Body of pancreas (tissue), 4 donors: ENCODE measurements at places on chromosomes 6 and 20. TPM values are rescaled to one million over a fixed set of nuclear protein-coding genes. Genes with fewer than 3 reads are reported as not detected.

The CHRNA4 gene
- total RNA-seq, result not detected

The HLA-DOB gene
- not detected for total RNA-seq

DNA sequence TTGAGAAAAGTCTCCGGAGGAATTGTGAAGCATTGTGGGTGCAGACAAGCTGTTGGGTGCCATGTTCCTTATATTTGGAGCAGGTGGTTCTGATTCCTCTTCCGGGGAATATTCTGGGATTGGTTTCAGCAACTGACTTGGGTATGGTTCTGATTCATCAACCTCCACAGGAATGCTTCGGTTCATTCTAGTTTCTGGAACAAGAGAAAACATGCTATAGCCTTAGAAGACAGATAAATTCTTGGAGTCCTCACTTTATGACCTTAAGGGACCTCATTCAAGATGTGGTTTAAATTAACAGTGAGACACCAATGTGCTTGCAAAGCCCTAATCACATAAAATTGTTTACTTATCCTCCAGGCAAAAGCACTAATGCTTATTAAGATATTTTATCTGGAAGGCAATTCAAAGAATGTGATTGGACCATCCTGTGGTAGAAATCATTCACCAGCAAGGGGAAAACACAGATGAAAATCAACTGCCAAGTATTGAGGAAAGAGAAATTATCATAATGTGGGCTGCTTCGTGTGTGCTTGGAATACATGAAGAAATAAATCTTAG lies 13.7 kb downstream of the TRAF3IP2 start:
- DNase-seq, result no peak

DNA sequence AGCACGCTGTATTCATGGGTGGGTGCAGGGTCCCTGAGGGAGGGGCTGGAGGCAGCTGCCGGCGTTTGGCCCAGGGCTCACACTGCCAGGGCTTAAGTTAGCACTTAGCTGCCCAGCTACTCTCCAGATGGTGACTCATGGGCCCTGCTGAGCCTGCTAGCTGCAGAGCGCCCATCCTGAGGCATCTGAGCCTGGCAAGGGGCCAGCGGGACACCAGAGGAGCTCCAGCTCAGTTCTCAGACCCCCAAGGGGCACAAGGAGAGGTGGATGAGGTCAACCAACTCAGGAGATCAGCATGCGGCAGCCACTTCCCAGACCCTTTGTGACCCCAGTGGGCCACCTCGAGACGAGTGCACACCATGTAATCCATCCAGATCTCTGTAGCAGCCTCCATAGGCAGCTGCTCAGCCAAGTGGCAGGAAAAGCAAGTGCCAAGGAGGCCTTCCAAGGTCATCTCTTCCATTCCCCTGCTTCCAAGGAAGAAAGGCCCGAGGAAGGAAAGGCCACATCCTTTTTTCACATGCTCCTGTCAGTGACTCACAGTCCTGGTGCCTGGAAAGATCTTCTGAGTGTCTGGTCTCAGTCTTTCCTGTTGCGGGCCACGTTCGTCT lies 35.3 kb downstream of the FOXP4 start:
- DNase-seq, result no peak

The WFDC12 gene
- total RNA-seq, result not detected

DNA sequence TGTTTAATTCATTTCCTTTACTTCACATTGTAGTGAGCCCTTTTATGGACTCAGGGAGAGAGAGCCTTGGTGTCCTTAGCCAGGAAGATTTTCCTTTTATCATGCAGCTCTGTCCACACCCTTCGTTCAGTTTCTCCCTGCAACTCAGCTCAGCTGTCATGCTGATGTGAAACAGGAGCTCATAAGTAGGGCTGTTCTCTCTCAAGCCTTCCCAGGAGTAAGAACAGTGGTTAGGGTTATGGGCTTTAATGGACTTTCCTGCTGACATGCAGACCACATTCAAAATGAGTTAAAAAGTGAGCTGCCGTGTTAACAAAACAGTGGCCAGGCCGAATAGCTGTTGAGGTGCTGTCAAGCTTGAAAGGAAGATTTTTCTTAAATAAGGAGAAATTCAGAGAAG lies 104.1 kb downstream of the BCKDHB start:
- DNase-seq, result no peak

The PET117 gene
- 13.2 TPM for total RNA-seq

- DNase-seq, result no peak
Observed at GRCh38 chr20:48076747-48077146, 291.5 kb upstream of the SULF2 start.

The HLA-DPA1 gene
- 81.7 TPM for total RNA-seq

- no peak for DNase-seq
Observed at GRCh38 chr6:88584581-88585275, 378.7 kb downstream of the RNGTT start.

DNA sequence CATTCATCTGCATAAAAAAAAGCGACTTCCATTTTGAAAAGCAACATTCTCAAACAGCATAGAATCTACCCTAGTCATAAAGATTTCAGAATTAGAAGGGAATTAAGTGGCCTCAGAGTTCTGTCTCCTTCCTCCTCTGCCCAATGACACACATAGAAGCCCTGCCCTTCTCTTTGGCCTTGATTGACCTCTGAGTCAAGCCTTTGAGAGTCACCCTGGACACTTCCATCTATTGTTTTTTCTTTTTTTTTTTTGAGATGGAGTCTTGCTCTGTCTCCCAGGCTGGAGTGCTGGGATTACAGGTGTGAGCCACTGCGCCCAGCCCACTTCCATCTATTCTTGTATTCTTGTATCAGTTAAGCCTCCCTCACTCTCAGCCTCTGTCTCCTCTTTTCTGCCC lies 44.8 kb upstream of the CTNNBL1 start:
- DNase-seq, result no peak

- peak; percentile 54 for DNase-seq
Observed at GRCh38 chr6:30748851-30749540, 4.6 kb upstream of the IER3 start.

The ANKRD66 gene
- total RNA-seq, result not detected

GRCh38 chr6:107333491-107333890 lies 125.9 kb downstream of the PDSS2 start:
- DNase-seq, result no peak

DNA sequence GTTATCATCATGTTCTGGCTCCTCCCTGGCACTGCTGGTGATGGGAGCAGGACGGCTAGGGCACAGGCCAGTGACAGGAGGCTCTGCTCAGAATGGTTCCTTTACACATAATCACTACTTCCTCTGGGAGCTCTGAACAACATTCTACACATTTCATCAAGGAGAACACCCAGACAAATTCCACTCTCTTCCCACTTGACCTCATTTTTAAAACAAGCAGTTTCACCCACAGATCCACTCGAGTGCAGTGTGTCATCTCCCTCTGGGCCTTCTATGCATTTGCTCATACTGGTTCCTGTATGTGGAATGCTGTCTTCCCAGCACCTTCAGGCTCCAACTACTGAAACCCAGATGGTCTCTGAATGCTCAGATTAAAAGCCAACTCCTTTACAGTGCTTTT lies 84.8 kb downstream of the ELOVL5 start:
- DNase-seq, result no peak

The GJA10 gene
- total RNA-seq, result not detected

GRCh38 chr20:20734475-20734948 lies 22.1 kb upstream of the RALGAPA2 start:
- DNase-seq, result no peak

The EFCAB8 gene
- 0.26 TPM for total RNA-seq

- no peak for DNase-seq
Observed at GRCh38 chr6:29946223-29947076, 4.1 kb downstream of the HLA-A start.

DNA sequence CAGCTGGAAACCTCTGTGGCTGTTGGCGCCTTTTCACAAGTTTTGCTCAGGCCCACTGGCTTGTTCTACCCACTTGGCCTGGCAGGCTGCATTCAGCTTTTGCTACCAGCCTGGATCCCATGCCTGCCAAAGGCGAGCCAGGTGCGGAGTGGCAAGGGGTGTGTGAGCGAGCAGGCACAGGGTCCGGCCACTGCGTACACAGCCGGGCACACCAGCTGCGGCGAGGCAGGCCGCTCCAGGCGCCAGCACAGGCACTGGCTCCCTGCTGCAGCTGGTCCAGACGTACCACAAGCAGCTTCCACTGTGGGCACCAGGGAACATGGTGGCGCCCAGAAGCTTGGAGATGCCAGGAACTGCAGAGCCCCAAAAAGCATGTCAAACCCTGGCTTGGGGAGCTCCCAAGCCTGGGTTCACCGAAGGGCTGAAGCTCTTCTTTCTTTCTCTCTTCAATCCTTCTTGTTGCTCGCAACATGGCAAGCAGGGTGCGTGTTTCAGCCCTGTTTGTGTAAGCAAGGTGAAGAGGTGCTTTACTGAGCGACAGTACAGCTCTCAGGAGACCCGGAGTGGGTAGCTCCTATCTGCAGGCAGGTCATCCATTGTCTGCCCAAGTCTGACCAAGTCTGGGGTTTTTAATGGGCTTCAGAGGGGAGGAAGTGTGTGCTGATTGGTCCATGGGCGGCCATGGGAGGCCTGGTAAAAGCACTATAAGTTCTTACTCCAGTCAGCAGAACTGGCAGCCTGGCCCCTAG lies 32.6 kb upstream of the GRM4 start:
- no peak for DNase-seq

DNA sequence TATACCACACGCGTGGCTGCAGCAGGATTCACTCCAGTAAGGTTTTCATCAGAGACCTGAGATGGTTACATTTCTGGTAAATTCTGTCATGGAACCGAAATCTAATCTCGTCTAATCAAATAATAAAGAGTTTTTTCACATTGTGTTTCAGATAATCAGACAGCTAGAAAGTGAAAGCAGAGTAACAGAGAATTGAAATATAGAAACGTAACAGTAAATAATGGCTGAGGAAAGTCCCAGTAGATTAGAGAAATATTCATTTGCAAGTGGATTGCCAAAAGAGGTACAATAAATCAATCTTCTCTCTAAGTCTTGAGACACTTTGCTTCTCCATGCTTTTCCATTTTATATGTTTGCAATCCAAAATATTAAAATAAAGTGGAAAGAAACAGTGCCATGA lies 42.4 kb downstream of the PKHD1 start:
- DNase-seq, result no peak

GRCh38 chr6:39693206-39693605 lies 32.0 kb downstream of the KIF6 start:
- no peak for DNase-seq

DNA sequence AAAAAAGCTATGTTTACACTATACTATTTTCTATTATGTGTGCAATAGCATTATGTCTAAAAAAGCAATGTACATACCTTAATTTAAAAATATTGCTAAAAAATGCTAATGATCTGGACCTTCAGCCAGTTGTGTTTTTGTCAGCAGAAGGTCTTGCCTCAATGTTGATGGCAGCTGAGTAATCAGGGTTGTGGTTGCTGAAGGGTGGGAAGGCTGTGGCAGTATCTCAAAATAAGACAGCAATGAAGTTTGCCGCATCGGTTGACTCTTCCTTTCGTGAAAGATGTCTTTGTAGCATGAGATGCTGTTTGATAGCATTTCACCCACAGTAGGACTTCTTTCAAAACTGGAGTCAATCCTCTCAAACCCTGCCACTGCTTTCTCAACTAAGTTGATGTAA lies 134.7 kb upstream of the CDYL start:
- DNase-seq, result no peak

- no peak for DNase-seq
Observed at GRCh38 chr6:15137086-15137485, 108.8 kb upstream of the JARID2 start.

- no peak for DNase-seq
Observed at GRCh38 chr20:4074877-4075455, 59.6 kb upstream of the RNF24 start.

The GTPBP2 gene
- total RNA-seq, result 32.9 TPM

DNA sequence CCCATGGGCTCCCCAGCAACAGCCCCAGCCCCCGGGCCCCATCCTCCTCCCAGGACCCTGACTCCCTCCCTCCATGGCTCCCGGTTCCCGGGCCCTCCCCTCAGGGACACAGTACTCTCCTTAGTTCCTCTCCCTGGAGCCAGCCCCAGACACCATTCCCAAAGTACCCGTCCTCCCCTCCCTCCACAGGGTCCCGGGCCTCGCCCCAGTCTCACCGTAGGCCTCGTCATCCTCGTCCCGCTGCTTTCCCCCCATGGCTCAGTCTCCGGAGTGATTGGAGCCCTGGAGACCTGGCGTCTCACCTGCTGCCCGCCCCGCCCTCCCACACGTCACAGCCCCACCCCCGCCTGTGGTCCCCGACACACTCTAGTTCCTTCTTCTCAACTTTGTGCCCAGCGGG lies at the start of gene SLC44A4:
SLC44A4 (minus strand) TSS at position 272 of the 400 bp plus-strand sequence; CDS start at position 255, 17 bp downstream.
- no peak for DNase-seq

- DNase-seq, result peak; percentile 90
Observed at GRCh38 chr20:12700701-12701100, 308.1 kb upstream of the SPTLC3 start.

DNA sequence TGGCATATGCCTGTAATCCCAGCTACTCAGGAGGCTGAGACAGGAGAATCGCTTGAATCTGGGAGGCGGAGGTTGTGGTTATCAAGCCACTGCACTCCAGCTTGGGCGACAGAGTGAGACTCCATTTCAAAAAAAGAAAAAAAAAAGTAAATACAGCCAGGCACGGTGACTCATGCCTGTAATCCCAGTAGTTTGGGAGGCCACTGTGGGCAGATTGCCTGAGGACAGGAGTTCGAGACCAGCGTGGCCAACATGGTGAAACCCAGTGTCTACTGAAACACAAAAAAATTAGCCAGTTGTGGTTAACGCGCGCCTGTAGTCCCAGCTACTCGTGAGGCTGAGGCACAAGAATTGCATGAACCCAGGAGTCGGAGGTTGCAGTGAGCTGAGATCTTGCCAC lies 1.5 kb upstream of the NINL start:
- no peak for DNase-seq

The HLA-DQA1 gene
- 10.4 TPM for total RNA-seq

The E2F3 gene
- 2.0 TPM for total RNA-seq

DNA sequence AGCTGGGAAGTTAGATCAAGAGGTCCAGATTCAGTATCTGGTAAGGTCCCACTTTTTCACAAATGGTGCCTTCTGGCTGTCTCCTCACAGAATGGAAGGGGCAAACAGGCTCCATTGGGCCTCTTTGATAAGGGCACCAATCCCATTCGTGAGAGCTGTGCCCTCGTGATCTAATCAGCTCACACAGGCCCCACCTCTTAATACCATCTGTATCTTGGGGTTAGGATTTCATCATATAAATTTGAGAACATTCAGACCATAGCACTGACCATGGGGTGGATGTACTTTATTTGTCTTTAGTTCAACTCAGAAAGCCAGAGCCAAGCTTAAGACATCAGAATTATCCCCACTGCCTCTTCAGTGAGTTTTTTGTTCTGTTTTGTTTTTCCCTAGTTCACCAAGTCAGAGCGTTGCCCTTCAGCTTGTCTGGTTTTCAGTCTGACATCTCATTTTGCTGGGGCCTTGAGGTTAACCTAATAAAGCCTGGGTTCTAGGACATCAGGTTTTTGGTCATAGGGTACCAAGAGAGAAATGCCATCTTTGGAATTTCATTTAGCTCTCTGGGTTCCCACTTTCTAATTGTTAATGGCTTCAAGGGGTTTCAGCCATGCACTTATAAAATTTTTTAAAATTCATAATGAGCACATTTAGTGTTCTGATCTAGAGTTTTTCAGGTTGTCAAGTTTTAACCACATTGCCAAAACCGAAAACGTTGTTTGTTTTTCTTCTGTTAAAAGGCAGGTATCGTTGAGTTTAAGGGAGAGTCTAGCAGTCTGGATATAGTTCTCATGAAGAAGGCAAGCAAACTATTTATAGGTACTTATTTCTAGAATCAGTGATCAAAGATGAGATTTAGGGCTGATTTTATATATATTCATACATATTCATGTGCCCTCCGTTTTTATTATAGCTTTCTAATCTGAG lies 19.0 kb downstream of the SENP6 start:
- DNase-seq, result no peak
